CD4-positive, alpha-beta T cell treated with Interleukin-6 for 4 hours (primary cell): ENCODE measurements at places on chromosomes 7 and 10.

- no peak for DNase-seq
Measured at GRCh38 chr10:6537770-6538169, 42.3 kb downstream of the PRKCQ start.

DNA sequence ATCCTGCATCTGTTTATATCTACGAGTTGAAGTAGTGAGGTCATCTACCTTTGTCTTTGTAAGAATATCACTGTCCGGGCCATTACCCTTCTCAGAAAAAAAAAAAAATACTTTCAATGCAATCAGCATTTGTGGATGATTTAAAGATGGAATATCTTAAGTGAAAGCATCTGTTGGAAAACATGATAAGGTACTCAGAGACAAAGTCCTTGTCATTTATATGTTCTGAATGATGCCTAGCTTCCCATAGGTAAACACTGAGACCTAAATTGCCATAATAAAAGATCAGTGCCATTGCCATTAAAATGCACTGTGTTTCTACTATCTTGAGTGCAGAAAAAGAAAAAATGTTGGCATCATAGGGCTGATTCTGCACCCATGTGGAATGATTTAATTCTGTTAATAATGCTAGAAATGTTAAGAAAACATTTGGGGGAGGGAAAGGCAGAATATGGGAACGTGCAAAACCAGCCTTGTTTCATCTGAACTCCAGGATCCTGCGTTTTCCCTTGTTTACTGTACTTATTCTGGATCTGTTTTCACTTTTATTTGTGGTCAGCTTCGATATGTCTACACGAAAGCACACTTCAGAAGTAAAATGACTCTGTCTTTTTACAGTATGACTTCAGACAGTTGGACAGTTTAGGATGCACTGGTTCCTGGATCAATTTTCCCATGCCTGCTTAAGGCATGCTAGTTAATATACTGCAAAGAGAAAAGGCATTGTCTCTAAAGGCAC lies 669.8 kb downstream of the SUGCT start:
- no peak for DNase-seq

GRCh38 chr7:22129819-22130580 lies 184.3 kb upstream of the CDCA7L start:
- no peak for DNase-seq

- DNase-seq, result no peak
Measured at GRCh38 chr10:58579011-58579655, 66.5 kb downstream of the BICC1 start.

GRCh38 chr10:63712717-63713115 lies 191.5 kb downstream of the REEP3 start:
- no peak for DNase-seq

DNA sequence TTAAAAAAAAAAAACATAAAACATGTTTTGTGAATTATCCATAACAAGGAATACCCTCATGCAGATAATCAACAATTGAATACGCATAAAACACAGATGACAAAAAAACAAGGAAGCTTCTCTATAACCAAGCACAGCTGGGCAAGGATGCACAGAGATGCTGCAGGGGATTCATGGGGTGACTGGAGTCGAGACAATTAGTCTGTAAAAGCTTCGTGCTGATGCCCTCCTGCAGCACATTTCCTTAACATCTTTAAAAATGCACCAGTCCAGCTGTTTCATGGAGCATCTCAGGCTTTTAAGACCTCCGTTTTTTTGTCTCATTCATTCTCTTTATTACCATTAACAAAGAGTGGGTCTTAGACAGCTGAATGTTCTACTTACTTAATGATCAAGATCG lies 794.0 kb upstream of the C7orf33 start:
- no peak for DNase-seq

GRCh38 chr7:49398236-49398635 lies 375.2 kb upstream of the VWC2 start:
- DNase-seq, result no peak

- no peak for DNase-seq
Measured at GRCh38 chr7:43689115-43689514, 40.2 kb downstream of the COA1 start.

DNA sequence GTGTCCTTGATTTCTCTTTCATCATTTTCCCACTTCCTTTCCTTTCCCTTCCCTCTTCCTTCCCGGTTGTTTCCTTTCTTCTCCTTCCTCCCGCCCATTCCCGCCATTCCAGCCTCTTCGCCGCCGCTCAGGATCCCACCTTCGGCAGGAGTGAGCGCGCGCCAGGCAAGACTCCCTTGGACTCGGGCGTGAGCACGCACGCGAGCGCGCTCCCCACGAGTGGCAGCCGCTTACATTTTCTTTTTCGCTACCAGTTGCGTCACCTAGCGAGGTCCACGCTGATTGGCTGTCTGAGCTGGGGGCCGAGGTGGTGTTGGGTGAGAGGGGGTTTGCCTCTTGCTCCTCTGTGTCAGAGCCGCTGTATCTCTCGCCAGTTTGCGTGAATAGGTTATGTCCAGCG lies 11.8 kb downstream of the ZAN start:
- no peak for DNase-seq

GRCh38 chr10:37992083-37992482 lies 15.6 kb upstream of the ZNF25 start:
- DNase-seq, result no peak

- DNase-seq, result no peak
Measured at GRCh38 chr7:112699725-112700513, 90.3 kb downstream of the TMEM168 start.

- DNase-seq, result no peak
Measured at GRCh38 chr7:138958391-138958956, 22.7 kb downstream of the KIAA1549 start.

GRCh38 chr10:30781670-30782121 lies 152.1 kb upstream of the LYZL2 start:
- DNase-seq, result no peak

GRCh38 chr10:110446954-110447608 lies 50.6 kb upstream of the DUSP5 start:
- DNase-seq, result no peak

DNA sequence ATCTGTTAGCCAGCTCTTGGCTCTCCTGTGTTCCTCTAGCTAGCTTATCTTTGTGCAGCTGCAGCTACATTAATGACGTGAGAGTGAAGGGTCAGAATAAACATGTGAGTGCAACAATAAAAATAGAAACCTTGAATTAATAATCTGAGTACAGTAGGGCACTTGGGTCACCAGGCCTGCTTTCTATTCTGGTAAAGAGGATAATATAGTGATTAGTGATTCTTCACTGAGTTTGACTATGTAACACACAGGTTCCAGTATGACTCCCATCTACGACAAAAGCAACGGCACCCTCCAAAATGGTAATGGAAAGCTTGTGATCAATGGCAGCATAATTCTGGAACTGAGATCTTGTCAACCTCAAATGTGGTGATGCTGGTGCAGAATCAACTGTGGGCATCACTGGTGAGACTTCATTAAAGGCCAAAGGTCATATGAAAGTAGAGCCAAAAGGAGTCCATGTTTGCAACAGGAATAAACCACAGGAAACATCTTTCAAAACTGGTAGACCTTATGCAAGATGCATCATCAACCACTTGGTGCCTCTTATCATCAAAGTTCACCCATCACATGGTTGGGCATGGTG lies 77.6 kb downstream of the NRBF2 start:
- no peak for DNase-seq

GRCh38 chr10:69629897-69630650 lies at the start of gene FAM241B:
Gene FAM241B (plus strand): TSS chr10:69630247. CDS start chr10:69631744, 1,497 bp downstream.
- peak; percentile 83 for DNase-seq

- no peak for DNase-seq
Measured at GRCh38 chr7:70752794-70753241, 379.1 kb upstream of the GALNT17 start.

DNA sequence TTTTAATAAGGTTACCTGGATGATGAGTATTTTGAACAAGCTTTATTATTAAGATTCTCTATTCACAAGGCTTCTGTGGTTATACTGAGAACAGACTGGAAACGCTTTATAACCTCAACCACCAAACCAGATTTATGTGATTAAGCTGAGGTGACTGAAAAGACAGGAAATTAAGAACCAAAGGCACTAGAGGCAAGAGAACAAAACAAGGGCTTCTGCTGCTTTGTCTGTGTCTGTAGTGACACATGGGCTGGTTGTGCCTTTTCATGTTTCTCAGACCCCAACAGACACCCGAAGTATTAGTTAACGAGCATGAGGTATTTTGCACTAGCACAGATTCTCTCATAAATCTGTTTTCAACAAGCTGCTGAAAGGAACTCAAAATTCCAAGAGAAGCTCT lies 64.4 kb downstream of the RAPGEF5 start:
- no peak for DNase-seq

GRCh38 chr10:103692436-103692951 lies 162.9 kb downstream of the SH3PXD2A start:
- DNase-seq, result no peak

DNA sequence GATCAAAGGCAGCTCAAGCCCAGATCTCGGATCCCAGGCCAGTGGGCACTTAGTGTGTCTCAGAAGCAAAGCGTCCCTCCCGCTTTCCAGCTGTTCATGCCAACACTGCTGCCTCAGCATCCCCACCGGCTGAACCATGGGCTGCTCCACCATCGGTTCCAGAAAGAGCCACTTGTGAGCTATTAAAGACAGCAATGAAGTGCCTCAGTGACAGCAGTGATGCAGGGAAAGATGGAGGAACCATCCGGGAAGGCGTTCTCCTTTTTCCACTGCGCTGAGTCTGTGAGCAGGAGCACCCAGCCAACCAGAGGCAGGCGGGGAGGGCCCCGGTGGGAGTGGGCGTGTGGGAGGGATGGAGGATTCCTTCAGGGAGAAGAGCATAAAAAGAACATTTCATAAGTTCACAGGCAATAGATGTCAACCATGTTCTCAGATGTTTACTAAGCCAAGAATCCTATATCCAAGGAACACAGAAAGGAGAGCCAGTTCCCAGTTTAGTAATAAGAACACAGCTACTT lies 96.2 kb upstream of the MKI67 start:
- DNase-seq, result no peak

DNA sequence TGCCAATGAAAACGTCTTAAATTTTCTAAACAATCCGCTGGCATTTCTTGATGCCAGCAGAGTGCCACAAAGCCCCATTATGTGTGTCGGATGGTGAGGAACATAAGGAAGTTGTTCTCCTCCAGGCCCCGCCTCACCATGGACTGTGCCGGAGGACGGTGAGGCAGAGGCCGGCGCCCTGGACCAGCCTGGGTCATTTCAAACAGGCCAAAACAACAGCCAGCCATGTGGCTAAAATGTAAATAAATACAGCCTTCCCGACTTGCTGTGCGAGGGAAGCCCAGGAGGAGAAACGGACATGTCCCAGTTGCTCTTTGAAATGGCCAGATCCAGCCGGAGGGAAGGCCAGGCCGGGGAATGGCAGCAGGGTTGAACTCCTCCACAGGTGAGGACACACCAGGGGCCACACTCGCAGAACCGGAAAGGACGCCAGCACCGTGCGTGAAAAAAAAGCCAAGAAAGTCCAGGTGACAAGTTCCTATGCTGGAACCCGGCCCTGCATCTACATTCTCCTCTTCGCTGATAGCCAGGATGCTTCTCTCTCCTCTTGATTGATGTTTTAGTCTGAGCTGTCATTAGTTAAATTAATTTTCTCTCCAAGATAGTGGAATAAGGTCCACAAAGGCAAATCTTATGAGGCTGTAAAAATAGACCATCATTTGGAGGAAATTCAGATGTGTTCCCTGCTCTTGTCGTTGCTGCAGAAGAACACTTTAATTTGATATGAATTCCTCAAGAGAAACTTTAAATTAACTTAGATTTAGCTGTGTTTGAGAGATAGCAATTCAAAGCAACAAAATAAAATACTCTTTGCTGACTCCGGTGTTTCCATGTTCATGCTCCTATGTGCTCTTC lies 64.6 kb downstream of the EBF3 start:
- DNase-seq, result no peak
